Renal cortical epithelial cell (primary cell): ENCODE measurements at places on chromosomes 1 and 21. TPM values are rescaled to one million over a fixed set of nuclear protein-coding genes. Genes with fewer than 3 reads are reported as not detected.

Gene LCE1E
- not detected in 2 replicates for total RNA-seq

Gene TMEM81
- total RNA-seq: 1.6 and 2.4 TPM in 2 replicates

DNA sequence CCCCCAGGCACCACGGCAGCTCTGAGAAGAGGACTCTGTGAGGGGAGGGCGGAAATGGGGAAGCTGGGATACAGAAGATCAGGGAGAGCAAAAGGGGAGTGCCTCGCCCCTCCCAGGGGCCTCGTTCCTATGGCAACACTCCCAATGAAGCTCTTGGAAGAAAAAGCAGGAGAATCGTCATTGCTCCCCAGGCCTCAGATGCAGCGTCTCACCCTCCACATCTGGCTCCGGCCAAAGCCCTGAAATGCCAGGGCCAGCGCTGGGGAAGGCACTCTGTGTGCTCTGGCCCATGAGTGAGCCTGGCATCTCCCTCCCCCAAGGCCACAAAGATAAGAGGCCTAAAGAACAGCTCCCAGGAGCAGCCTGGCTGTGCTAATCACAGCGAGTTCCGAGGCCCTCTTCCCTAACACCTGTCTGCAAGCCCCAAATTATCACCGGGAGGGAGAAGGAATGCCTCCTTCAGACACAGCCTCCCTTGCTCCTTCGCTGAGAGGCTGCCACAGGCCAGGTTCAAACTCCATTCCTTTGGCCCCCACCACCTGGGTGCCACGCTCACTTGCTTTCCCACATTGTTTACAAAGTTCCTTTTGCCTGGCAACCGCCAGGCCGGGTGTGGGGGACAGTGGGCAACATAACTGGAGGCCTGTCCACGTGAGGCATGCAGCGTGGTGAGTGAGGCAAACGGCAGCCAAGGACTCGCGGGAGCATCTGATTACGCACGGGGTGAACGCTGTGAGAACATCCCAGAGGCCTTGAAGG lies 27.8 kb downstream of the ECE1 start:
- DNase-seq: peak; percentile 86

DNA sequence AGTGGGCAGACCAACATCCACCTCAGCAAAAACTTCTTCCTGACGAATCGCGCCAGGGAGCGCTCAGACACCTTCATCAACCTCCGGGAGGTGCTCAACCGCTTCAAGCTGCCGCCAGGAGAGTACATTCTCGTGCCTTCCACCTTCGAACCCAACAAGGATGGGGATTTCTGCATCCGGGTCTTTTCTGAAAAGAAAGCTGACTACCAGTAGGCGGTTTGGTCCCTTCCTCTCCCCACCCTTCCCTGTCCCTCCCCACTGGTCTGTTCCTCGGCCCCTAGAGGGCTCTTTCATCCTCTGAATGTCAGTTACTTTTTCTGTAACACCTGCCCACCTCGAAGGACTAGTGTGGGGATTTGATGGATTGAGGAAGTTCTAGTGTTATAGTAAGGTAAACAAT lies 46.9 kb downstream of the CAPN2 start:
- no peak for DNase-seq

DNA sequence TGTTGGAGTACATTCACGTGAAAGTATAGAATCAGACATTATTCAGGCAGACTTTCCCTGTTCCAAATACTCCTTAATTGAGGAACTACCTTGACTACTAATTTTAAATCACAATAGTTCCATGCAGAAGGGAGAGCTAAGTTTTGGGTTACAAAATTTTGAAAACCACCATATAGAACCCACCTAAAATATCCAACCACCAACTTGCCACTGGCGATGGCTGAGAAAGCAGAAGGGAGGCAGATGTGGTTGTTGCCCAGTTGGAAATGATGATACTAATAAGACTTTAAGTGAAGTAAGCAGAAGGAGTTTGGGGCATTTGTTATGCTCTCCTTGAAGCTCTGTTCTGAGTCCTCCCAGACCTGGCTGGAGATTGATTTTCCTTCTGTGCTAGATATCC lies 190.7 kb downstream of the HLX start:
- DNase-seq: no peak
